Astrocyte of the hippocampus (primary cell): ENCODE measurements at places on chromosomes 3 and 15.
A peak's percentile ranks its signal among the peaks of the same experiment; 100 is the strongest.

GRCh38 chr3:15428539-15428938 is 1.1 kb downstream of the EAF1 start:
- DNase-seq, result peak; percentile 55

- DNase-seq, result peak; percentile 7
Observed at GRCh38 chr3:158105119-158105709, 1.0 kb downstream of the SHOX2 start.

GRCh38 chr3:1591327-1592028 is 498.7 kb downstream of the CNTN6 start:
- no peak for DNase-seq

GRCh38 chr3:136277634-136278033 is 27.5 kb downstream of the PCCB start:
- DNase-seq, result no peak

GRCh38 chr3:164155400-164155799 is 922.9 kb downstream of the SI start:
- no peak for DNase-seq

- no peak for DNase-seq
Observed at GRCh38 chr3:126119008-126119675, 35.2 kb upstream of the SLC41A3 start.

GRCh38 chr3:49498239-49498638 is 28.2 kb downstream of the DAG1 start:
- DNase-seq, result no peak

- DNase-seq, result no peak
Observed at GRCh38 chr3:66224220-66224619, 3.4 kb downstream of the SLC25A26 start.

GRCh38 chr15:80183886-80184285 is 31.1 kb downstream of the FAH start:
- no peak for DNase-seq

- DNase-seq, result peak; percentile 76
Observed at GRCh38 chr3:31768479-31769125, 212.5 kb downstream of the OSBPL10 start.

DNA sequence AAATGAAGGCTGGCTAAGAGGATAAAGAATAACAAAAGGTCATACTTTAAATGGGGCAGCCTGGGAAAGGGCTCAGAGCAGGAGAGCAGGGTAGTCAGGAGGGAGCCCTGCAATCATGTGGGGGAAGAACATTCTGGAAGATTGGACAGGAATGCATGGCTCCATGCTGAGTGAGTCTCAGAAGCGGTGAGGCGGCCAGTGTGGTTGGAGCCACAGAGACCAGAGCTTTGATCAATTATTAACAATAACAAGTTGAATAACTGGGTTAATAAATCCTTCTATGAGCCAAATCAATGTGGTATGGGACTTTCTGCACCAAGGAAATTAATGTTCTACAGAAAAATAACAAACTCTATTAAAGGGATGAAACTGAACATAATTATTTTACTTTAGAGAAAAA is 57.9 kb upstream of the DCUN1D1 start:
- DNase-seq, result peak; percentile 52

- DNase-seq, result no peak
Observed at GRCh38 chr3:132435911-132436425, 18.7 kb downstream of the DNAJC13 start.

GRCh38 chr3:102238362-102238761 is 196.5 kb upstream of the ZPLD1 start:
- DNase-seq, result no peak

- no peak for DNase-seq
Observed at GRCh38 chr15:93378558-93378957, 289.5 kb upstream of the RGMA start.

GRCh38 chr15:37586011-37586583 is 348.3 kb upstream of the TMCO5A start:
- DNase-seq, result peak; percentile 67

GRCh38 chr3:64306745-64307144 is 81.5 kb upstream of the PRICKLE2 start:
- peak; percentile 30 for DNase-seq

DNA sequence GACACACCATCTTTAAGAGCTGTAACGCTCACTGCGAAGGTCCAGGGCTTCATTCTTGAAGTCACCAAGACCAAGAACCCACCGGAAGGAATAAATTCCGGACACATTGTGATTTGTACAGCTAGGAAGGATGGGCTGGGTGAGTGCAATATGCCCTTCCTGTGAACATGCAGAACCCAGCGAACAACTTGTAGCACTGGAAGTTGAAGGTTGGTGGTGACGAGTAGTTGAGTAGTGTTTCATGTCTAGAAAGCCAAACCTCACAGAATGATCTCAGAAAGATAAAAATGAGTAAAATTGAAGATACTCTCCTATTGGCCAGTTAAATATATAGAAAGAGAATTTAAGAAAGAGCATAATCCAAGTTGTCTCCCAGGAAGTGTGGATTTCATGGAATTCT is 462.2 kb upstream of the CFAP20DC start:
- no peak for DNase-seq

GRCh38 chr3:17845026-17845812 is 102.8 kb upstream of the TBC1D5 start:
- DNase-seq, result no peak

DNA sequence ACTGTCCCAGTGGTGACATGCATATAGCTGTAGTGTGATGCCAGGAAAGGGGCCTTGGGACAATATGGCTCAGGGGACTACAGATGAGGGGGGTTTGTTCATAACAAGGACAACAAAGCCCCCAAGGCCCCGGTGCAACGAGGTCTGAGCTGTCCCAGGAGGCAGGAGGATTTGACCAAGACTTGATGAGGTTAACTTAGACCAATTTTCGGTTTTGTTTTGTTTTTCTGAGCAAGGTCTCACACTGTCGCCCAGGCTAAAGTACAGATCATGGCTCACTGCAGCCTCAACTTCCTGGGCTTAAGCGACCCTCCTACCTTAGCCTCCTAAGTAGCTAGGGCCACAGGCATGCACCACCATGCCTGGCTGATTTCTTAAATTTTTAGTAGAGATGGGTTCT is 23.8 kb downstream of the EFCAB12 start:
- no peak for DNase-seq

GRCh38 chr3:191070762-191071403 is 128.2 kb upstream of the OSTN start:
- DNase-seq, result peak; percentile 10

GRCh38 chr15:26875476-26875850 is 8.6 kb downstream of the GABRA5 start:
- DNase-seq, result no peak

GRCh38 chr15:89370978-89371227 is 36.3 kb upstream of the POLG start:
- no peak for DNase-seq

GRCh38 chr15:90101130-90101968 is 919 bp downstream of the IDH2 start:
- peak; percentile 52 for DNase-seq

DNA sequence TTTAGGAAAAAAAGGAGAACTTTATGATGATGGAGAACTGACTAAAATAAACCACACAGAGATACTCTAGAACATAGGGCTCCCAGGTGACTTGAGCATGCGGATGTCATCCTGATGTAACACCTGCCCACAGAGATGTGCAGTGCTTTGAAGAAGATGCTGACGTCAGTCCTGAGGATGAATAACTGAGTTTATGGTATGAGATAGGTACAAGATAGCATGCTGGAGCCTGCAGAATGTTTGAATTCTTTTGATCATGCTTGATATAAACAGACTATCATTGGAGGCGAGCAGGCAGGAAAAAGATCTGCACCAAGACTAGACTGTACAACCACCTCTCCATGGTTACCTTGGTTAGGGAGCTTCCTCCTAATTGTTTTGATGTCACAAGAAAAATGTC is 12.4 kb downstream of the CCR4 start:
- no peak for DNase-seq

GRCh38 chr15:83815506-83815905 is 161.6 kb downstream of the ADAMTSL3 start:
- DNase-seq, result peak; percentile 17

- DNase-seq, result peak; percentile 3
Observed at GRCh38 chr3:165852711-165853110, 15.5 kb upstream of the BCHE start.

DNA sequence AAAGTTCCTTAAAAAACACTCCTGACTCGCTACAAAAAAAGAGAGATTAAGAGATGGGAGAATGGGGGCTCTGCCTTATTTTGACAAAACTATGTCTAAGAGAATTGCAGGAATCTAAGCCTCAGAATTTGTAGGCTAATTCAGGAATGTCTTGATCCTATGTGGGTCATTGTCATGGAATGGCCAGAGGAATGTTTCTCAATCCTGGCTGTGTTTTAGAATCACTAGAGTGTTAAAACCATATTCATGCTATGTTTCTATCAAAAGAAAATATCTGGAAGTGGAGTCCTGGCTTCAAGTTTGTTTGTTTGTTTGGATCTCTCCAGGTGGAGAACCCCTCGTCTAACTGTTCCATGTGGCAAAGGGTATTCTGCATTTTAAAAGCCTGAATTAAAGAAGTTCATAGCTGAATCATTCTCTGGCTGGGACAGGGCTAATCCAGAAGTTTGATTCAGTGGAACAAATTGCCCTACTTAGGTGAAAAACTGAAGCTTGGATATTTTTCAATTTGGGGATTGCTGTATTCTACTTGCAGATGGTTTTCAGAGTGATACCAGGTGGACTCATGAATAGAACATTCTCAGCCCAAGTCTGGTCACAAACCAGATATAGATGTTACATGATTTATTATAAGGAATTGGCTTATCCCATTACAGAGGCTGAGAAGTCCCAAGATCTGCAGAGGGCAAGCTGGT is 28.2 kb downstream of the GJD2 start:
- peak; percentile 67 for DNase-seq

GRCh38 chr15:27774638-27775037 is 324.5 kb downstream of the OCA2 start:
- no peak for DNase-seq

DNA sequence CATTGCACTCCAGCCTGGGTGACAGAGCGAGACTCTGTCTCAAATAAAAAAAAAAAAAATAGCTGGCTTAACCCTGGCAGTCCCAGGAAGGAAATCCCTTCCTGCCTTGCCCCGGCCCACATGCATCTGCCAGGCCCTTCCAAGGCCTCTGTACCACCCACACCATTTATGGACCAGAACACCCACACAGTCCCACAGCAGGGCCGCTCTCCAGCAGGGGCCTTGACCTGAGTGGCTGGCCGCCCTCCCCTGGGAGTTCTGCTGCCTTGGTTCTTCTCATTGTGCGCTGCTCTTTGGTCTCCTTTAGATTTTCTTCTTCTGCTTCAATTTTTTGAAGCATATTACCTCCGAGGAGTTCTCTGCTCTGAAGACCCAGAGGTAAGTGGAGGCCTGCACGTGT is 16.1 kb upstream of the CPNE9 start:
- no peak for DNase-seq

DNA sequence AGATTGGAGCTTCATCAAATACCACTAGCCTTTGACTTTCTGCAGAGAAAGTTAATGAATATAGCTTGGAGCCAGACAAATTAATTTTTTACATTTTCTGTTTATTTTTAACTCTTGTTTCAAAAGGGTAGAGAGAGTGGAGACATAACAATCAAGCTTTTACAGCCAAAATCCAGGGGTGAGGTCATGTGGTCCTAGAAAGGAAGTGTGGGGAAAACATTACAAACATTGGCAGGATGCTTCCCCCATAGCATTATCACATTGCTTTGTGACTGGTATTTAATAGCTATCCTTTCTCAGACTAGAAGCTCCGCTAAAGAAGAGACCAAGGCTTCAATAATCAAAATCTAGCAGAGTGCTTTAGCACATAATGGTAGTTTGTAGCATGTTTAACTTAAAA is 46.4 kb upstream of the PHLDB2 start:
- DNase-seq, result no peak

DNA sequence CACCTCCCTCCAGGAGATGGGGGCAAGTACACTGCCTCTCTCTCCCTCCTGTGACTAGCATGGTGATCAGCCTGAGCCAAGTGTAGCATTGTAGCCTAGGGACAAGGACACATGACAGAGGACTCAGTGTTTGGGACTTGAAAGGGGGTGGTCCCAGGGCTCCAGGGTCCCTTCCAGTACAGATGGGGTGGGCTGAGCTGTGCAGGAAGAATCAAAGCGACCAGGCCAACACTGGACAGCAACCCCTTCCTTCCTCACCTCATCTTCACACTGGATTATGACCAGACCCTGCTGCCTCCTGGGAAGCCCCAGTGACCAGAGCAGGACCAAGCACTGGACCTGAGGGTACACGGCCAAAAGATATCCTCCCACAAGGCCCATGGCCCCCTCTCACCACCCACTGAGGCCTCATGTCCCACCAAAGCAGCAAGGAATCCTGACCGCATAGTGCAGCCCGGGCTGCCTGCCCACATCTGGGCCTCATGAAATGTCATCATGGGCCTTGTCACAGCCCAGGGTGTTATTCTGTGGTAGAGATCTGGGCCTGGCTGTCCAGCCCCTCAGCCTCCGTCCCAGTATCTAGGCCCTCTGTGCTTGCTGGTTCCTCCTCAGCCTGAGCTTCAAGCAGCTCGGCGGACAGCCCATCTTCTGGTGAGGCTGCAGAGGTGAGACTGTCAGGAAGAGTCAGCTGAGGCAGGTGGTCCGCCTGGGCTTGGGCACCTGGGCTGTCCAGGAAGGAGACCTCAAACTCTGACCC is 9.5 kb downstream of the GORASP1 start:
- no peak for DNase-seq

DNA sequence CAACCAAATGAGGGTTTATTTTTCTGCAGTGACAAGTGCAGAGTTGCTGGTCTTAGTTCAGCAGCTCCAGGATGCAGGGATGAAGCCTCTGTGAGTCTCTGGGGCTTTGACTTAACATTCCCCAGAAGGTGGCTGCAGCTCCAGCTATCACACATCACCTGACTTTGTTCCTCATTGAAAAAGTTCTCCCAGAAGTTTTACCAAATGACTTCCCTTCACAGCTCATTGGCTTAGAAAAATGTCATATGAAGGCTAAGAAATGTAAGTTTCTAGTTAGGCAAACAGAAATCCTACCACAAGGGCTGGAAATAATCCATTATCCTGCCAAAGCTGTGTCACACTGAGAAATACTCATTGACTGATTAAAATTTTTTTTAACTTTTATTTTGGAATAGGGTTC is 184.9 kb downstream of the MINAR1 start:
- no peak for DNase-seq

DNA sequence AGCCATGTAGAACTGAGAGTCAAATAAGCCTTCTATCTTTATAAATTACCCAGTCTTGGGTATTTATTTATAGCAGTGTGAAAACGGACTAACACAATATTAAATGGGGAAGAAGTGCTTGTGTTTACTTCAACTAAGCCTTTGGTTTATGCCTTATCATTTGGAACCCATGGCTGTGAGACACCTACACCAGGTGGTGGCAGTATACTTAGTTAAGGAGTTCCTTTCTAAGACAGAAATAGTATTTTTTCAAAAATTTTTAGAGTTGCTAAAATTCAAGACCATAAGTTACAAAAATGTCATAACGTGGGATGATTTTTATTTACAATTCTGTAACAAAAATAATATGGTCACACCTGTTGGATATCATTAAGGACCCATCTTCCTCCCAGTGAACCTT is 354.5 kb upstream of the SOX14 start:
- no peak for DNase-seq

- DNase-seq, result no peak
Observed at GRCh38 chr15:36671017-36671416, 91.6 kb downstream of the CDIN1 start.

GRCh38 chr3:143674100-143674968 is 173.9 kb downstream of the SLC9A9 start:
- peak; percentile 87 for DNase-seq
